ENCODE measurements at places on chromosomes 6 and 20. TPM values are rescaled to one million over a fixed set of nuclear protein-coding genes. Genes with fewer than 3 reads are reported as not detected.

- no peak overlapping the region for H3K4me3 ChIP-seq
- peaks cover 5% of the 10 kb centered on the region for H3K27me3 ChIP-seq
- peaks cover 3% of the 10 kb centered on the region for H3K4me1 ChIP-seq
- no peak overlapping the region for H3K27ac ChIP-seq
These were observed 153.0 kb upstream of the UST start for GRCh38 chr6:148593813-148594170.

- no peaks in the 10 kb centered on the region for H3K36me3 ChIP-seq
- H3K4me3 ChIP-seq: no peak overlapping the region
- peaks cover 29% of the 10 kb centered on the region for H3K27me3 ChIP-seq
- no peak overlapping the region for H3K27ac ChIP-seq
- no peak for DNase-seq
These were observed 22.6 kb downstream of the CDH22 start for GRCh38 chr20:46285740-46286139.

DNA sequence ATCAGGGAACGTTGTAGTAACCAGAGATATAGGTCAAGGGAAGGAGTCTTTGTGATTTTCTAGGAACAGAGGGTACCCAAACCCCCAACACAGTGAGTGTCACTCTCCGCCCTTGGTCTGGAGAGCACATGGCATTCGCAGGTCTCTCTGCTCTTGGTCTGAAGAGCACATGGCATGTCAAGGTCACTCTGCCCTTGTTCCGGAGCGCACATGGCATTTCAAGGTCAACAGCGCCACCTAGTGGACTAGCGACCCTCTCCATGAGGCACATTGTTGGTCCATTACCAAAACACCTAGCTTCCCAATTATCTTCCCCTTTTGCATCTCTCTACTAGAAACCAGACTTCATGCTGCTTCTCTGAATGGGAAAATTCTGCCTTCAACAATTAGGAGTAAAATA is 260.0 kb downstream of the C6orf118 start:
- H3K4me3 ChIP-seq: no peak overlapping the region
- H3K27me3 ChIP-seq: no peaks in the 10 kb centered on the region
- no peaks in the 10 kb centered on the region for H3K36me3 ChIP-seq
- H3K4me1 ChIP-seq: no peaks in the 10 kb centered on the region
- DNase-seq: peak; percentile 27

DNA sequence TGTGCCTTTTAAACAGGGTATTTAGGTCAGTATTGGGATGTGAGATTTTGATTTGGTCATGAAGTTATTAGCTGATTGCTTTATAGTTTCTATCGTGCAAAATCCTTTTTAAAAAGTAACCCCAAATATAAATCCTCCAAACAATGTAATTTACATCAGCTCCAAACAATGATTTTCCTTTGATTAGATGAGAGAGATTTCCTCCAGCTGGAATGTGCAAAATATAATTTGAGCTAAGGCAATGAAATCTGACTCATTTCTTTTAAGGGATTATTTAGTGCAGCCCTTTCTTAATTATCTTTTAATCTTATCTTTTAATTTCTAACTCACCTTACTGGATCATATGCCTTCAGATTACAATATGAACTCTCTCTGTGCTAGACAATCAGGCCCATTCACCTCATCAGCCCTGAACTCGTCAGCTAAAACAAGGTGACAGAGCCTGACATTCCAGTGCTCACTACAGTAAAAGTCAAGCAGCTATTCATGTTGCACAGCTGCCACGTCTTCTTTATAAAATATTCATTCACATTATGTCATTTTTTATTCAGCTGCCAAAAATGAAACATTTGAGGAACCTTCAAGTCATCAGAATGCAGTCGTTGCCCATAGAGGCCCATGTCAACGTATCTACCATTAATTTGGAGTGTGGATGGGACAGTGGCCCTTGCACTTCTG is 440.1 kb downstream of the CBLN4 start:
- no peaks in the 10 kb centered on the region for H3K36me3 ChIP-seq
- DNase-seq: no peak
- H3K27me3 ChIP-seq: no peaks in the 10 kb centered on the region

GINS1 gene
- 23.7 TPM for total RNA-seq

DNA sequence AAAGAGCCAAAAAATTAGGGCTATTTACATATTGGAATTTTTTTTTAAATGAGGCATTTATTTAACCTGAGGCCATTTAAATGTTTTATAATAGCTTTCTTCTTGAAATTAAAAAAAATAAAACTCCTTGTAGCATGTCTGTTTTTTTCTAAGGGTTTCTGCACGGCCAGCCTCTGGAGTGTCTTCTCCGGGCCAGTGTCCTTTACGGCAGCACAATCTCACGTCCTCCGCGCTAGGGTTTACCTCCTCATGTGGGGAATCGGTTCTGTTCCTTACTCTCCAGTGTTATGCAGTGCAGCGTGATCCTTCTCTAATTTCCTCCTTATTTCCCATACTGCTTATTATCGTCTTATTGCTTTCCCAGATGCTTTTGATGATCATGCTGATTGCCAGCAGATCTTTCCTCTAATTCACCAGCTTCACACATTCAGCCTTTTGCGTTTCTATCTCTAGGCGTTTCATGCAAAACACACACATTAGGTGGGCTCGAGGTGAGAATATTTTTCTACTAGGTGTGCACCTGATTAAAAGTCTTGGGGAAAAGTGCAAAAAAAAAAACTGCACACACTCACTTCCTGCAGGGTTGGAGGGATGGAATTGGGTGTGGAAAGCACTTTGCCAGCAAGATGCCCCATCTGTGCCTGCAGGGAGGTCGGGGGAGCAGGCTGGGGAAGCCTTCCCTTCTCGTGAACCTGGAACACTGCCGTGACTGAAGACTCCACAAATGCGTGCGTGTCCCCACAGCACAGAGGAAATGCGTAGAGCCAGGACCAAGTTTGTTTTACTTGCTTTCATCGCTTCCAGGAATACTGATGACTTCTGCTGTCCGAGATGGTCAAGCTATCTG is 56.1 kb downstream of the PSMG4 start:
- no peaks in the 10 kb centered on the region for H3K36me3 ChIP-seq
- no peak overlapping the region for H3K27ac ChIP-seq
- no peak for DNase-seq
- H3K4me3 ChIP-seq: no peak overlapping the region

DNA sequence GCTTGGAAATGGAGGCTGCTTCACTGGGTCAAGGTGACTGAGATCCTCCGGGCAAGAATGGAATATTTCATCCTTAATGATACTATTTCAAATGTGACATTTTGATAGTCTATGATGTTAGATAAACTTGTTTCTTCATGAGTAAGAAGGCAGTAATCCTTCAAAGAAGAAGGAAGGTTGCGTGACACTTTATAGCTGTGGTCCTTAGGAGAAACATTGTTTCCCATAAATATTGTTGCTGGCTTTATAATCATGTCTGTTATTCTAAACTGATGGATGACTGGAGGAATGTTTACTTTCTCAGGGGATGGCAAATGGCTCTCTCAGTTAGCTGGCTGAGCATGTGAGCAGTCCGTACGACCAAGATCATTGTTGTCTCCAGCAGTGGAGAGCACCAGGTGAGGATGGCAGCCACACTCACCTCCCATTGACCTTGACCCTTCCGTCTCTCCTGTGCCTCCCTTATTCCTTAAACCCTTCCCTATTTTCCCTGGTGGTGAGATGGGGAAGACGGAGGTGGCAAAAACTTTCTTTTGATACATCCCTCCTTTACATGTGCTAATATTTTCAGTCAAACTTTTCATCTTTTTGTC is 171.2 kb upstream of the OLIG3 start:
- H3K27ac ChIP-seq: no peak overlapping the region
- no peak for DNase-seq
- peaks cover 10% of the 10 kb centered on the region for H3K4me1 ChIP-seq
- H3K27me3 ChIP-seq: peaks cover 2% of the 10 kb centered on the region

GRCh38 chr6:43760210-43761168 is 9.5 kb upstream of the VEGFA start:
- H3K4me3 ChIP-seq: no peak overlapping the region
- no peak for DNase-seq
- H3K27me3 ChIP-seq: peaks cover 3% of the 10 kb centered on the region
- no peaks in the 10 kb centered on the region for H3K4me1 ChIP-seq
- H3K36me3 ChIP-seq: no peaks in the 10 kb centered on the region

DNA sequence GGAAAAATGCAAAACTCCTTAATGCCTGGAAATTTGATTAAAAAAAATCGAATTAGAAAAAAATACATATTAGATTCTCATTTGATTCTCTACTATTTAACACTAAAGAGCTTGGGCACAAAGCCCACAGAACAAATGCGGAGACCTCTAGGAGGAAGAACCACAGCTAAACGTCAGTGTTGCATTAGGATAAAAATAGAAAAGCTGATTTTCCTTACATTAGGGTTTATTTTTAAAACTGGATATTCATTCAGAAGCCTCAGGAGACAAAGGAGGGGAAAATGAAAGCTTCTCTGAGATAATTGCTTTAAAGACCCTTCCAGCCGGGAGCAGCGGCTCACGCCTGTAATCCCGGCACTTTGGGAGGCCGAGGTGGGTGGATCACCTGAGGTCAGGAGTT is 77.3 kb downstream of the ECT2L start:
- no peaks in the 10 kb centered on the region for H3K36me3 ChIP-seq
- H3K4me3 ChIP-seq: no peak overlapping the region
- DNase-seq: no peak
- H3K27ac ChIP-seq: no peak overlapping the region

All from activated naive CD8-positive, alpha-beta T cell treated with anti-CD3 and anti-CD28 coated beads, Interleukin-2, amount 10 ng/mL, durations not matched to agents 7 days and 5 days (primary cell).